ENCODE measurements at places on chromosomes 5 and 9.

DNA sequence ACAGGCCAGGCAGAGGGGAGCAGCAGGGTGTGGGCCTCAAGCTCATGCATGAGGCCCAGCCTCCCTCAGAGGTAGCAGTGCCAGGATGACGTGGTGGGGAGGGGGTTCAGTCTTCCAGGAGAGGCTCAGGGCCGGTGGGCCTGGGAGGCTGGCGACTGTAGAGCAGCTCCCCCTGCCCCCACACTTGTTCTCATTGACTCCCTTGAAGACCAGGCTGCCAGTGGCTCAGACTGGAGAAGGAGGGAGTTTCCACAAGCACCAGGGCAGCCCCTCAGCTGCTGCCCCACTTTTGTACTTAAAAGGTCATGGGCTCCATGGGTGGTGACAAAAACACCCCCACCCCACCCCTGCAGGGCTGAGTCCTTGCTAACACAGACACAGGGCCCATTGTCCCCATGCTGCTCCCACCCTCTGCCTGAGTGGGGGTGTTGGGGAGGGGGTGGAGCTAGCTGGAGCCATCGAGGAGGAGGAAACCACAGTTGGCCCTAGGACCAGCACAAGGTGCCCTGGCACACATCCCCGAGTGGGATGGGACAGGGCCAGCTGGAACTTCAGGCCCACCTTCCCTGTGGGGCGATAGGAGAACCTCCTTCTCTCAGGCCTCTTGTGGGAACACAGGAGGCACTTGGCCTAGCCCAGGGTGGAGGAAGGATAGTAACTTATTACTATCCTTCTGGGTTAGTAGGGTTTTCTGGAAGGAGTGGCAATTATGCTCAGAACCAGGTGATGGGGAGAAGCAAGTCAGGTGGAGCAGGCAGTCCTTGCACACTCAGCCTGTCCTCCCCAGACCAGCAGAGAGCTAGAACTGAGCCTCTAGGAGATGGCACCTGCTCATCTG is 10.7 kb downstream of the PDLIM4 start:
- no peak for DNase-seq

DNA sequence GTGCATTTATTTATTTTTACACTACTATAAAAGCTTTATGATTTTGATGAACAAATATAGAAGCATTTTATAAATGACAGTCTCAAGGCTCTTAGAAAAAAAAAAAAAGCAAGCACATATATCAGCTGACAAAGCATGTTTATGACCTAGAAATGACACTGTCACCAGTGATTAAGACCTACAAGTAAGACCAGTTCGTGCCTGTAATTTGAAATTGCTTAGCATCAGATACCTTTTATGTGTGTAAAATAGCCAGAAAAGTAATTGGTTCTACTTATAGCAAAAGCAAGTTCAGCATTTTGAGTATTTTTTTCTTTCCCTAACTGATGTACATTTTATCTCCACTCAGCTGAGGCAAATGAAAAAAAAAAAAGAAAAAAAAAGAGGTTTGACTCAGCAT is 808.4 kb downstream of the CDH18 start:
- DNase-seq: no peak

GRCh38 chr5:32225445-32225844 is 51.3 kb upstream of the GOLPH3 start:
- no peak for DNase-seq

GRCh38 chr5:133383580-133383939 is 228.8 kb downstream of the FSTL4 start:
- no peak for DNase-seq

DNA sequence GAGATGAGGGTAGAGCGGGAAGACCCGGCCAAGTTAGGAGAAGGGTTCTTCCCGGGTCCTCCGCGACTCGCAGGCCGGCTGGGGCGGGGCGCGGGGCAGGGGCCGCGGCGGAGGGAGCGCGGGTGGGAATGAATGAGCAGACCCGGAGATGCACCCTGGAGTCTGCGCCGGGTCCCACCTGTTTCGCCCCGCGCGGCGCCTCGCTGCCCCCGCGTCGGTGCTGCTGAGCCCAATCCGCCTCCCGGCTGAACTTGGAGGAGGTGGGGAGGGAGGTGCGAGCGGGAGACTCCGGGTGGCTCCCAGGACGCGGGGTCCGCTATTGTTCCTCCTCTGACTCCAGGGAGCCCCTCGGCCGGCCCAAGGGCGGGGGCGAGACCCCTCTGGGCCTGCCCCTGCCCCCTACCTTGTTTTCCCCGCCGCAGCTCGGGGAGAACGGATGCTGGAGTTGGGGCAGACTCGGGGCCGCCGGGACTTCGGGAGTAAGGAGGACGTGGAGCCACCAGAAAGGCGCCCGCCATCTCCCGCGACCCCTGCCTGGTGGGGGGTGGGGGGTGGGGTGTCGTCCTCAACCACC is 659 bp downstream of the RAI14 start:
- DNase-seq: no peak

DNA sequence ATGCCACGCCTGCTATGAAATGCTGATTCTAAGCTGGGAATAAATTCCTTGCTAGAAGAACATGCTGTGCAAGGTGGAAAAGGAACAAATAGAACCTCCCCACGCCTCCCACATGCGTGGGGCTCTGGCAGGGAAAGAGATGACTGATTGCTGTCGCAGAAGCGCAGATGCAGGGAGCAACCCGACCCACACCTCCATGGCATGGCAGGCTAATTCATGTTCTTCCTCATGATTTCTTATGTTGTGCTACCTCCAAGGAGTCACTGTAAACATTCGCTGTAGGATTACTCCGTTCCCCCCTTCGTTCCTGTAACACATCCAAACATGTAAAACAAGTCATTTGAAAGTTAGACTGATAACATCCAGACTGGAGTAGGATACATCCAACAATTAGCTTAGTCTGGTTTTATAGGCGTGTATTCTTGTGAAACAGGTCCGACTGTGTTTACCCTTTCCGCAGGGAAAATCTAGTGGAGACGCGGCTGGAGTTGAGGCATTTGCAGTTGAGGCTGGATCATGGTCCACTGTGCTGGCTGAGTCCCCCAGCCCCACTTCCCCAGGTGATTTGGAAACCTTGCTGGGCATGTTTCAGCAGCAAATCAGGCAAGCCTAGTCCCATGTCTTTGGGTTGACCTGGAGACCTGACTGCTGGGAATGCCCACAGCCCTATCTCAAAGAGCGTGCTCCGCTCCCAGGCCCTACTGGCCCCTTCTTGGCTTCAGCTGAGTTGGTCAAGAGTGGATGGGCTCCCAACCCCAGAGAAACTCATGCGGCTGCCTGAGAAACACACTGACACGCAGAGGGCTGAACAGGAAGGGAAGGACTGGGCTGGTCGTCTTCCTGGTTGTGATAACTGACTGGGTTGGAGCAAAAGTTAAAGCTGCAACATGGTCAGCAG is 24.8 kb upstream of the ANKRD33B start:
- DNase-seq: no peak

DNA sequence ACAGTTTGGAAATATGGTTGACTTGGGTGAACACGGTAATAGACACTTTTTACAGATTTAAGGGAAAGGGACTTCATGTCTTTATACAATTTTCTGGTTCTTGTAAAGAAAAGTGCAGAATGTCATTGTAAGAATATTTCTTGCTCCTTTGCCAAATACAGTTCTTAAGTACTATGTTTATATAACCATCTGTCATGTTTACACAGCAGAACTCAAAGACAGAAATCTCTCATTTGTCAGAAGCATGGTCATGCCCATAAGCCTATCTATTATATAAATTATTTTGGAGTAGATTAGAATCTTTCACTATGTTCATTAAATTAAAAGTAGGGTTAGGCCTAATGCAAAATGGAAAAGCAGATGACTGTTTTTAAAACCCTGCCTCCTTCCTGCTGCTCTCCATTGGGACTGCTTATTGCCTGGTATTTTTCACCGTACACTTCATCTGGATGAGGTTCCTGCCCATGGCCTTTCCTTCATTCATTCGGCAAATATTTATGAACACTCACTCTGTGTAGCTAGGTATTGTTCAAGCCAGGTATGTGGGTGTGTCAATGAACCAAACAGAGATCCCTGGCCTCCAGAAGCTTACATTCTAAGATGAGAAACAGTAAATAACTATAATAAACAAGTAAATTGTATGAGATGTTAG is 558.1 kb downstream of the NR2F1-AS1 start:
- DNase-seq: no peak

DNA sequence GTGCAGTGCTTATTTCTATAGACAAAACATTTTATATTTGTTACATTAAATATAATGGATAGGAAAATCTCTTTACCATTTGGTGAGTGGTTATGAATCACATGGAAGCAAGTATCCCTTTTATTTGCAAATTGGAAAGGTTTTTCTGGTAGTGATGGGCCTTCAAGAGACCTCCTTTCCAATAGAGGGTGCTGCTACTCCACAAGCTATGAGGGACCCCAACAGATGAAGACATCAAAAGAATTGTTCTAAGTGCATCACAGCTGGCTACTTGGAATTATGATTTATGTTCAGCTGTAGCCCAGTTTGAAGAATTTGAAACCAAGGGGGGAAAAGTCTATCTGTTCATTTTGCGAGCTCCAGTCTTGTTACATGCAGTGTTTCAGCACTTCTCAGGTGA is 493.7 kb upstream of the SGCD start:
- DNase-seq: no peak

DNA sequence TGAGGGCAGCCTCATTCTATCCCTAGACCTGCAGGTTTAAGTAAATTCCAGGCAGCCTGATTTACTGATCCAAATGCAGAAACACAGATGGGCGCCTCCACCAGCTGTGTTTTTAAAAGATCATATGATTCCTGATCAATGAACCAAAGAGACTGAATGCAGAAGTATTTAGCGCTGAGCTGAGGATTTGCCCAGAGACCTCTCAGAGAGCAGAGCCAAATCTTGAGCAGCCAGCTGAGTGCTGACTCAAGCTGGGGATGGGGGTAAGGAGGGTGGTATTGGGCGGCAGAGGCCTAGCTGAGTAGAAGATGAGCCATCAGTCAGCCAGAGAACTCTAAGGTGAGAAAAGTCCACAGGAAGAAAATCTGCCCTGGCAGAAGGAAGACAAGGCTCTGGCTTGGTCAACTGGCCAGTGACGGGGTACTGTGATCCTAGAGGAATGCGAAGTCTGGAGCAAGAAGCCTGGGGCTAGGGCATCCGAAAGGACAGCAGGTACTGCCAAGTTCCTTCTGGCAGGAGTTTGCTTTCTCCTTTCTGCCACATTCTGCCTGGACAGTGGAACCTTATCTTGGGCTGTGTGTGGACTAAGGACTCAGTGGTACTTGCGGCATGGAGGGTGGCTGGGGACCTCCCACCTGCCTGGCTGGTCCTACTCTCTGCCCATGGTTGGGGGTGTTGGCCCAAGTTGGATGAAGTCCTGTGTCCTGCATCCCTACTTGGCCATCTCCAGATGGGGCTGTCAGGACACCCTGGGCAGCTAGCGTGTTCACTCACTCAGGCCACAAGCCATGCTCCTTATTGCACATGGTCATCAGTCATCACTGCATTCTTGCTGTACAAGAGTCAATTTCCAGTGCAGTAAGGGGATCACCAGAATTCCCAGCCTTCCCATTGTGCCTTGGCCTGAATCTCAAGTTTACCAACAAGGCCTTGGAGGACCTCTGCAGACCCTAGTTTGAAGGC is 34.5 kb upstream of the CDKN2AIPNL start:
- DNase-seq: no peak

DNA sequence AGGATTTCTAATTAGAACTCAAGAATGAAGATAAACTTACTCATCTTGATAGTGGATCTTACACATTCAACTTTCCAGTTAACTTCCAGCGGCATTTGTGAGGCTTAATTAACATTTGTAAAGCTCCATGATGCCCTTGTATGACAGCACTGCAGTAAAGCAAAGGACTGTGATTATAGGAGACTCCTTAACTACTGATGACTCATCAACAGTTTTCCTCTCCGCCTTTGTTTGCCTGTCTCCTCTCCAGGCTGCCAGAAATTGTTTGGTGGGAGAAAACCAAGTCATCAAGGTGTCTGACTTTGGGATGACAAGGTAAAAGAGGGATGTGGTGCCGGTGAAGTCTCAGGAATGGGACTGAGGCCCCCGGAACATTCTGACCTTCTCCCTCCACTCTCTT is 20.4 kb upstream of the CYFIP2 start:
- DNase-seq: no peak

- DNase-seq: no peak
Observed at GRCh38 chr5:77958642-77959330, 182.6 kb upstream of the TBCA start.

DNA sequence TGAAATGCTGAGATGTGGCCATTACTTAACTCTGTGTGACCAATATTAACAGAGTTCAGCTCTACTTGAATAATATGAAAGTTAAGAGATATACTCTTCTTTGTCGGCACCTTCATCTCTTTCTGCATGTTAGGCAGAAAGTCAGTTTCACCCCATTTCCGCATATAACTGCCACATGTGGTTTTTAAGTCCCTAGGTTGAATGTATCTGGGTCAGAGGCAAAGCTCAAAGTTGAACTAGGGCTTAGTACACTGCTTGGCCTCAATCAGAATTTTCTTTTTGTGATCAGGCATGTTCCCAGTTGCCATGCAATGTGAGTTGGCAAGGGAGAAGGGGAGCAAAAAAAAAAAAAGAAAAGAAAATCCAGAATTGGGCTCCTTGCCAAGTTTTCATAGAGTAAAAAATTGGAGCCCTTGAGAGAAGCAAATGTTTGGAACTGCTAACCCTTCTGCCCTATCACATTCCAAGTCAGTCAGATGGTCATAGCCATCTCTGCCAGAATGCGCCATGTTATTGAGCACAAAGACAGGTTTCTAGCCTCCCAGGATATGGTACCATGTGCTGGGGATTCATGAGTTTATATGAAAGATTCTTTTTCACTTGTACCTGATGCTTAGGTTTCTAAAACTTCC is 251.2 kb upstream of the RORB start:
- no peak for DNase-seq

GRCh38 chr5:86780018-86780417 is 162.3 kb downstream of the COX7C start:
- no peak for DNase-seq

DNA sequence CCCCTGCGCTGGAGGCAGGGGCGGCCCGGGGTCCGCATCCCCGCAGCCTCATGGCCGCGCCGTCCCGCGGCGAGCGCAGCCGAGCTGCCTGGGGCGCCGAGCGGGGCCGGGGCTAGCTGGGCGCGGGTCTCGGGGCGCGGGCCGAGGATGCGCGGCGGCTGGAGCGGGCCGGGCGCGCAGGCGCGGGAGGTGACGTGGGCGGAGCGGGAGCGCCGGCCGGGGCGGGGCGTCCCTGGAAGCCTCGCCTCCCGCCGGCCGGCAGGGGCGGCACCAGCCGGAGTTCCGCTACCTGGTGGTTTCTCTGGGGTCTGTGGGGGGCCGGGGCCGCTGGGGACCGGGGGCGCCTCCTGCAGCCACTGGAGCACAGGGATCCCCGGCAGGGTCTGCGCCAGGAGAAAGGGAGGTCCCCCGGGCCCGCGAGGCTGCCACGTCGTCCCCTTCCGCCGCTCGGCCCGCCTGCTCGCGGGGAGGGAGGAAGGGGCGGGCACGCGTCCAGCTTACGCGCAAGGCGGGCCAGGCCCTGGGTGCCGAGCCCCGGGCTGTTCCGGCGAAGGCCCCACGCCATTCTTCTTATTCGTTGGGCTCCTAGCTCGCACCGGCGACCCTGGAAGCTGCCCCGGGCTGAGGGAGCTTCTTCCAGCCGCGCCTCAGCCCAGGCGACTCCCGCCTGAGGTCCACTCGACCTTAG is at the start of gene LPCAT1:
Gene LPCAT1, minus strand, starts transcription at position 168 of the 688 bp plus-strand sequence. Its CDS starts 116 bp downstream, at position 52.
- DNase-seq: no peak

- no peak for DNase-seq
Observed at GRCh38 chr5:1331861-1332405, 13.0 kb downstream of the CLPTM1L start.

GRCh38 chr9:134538856-134539566 is 102.6 kb upstream of the COL5A1 start:
- DNase-seq: no peak

GRCh38 chr5:86983208-86983607 is 284.5 kb upstream of the RASA1 start:
- DNase-seq: no peak

GRCh38 chr5:78509884-78510769 is 138.4 kb downstream of the LHFPL2 start:
- no peak for DNase-seq

- no peak for DNase-seq
Observed at GRCh38 chr5:66644111-66644510, 47.9 kb downstream of the MAST4 start.

Measured in SIG-M5 (cell line).